ENCODE measurements at places on chromosomes 2 and 18.

- DNase-seq: no peak
Measured at GRCh38 chr18:55627007-55627406, 39.0 kb upstream of the TCF4 start.

- DNase-seq: no peak
Measured at GRCh38 chr18:29311580-29311979, 1134.7 kb upstream of the CDH2 start.

DNA sequence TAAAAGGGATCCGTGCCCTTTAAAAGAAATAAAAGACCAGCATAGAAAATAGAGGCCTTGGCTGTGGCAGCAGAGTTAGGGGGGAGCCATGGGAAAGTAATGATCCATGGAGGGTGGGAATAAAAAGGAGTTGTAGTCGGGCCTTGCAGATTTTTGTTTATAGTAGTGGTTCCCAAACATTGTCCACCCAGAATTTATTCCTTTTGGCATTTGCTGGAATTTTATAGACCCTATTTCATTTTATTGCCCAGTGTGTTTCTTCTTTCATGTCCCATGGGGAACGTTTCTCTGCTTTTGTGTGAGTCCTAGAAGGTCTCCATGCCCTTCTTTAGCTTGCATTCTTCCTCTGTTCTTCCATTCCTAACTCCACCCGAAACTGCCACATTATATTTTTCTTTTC, 222.2 kb downstream of the LTBP1 start:
- no peak for DNase-seq

DNA sequence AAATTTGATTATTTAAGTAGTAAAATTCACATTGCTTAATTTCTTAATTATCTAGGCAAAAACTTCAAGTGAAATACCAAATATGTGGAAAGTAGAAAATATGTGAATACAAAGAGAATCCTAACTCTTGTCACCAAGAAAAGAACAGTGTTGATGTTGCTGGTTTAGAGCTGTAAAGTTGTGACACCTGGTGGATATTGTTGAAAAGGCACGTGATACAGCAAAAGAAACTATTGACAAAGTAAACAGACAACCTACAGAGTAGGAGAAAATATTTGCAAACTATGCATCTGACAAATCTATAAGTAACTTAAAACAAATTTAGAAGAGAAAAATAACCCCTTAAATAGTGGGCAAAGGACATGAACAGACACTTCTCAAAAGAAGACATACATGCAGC, 25.6 kb upstream of the ZC3H15 start:
- no peak for DNase-seq

- DNase-seq: no peak
Measured at GRCh38 chr2:105375001-105375561, 23.8 kb downstream of the FHL2 start.

GRCh38 chr2:19525313-19525712, 166.9 kb upstream of the OSR1 start:
- no peak for DNase-seq

DNA sequence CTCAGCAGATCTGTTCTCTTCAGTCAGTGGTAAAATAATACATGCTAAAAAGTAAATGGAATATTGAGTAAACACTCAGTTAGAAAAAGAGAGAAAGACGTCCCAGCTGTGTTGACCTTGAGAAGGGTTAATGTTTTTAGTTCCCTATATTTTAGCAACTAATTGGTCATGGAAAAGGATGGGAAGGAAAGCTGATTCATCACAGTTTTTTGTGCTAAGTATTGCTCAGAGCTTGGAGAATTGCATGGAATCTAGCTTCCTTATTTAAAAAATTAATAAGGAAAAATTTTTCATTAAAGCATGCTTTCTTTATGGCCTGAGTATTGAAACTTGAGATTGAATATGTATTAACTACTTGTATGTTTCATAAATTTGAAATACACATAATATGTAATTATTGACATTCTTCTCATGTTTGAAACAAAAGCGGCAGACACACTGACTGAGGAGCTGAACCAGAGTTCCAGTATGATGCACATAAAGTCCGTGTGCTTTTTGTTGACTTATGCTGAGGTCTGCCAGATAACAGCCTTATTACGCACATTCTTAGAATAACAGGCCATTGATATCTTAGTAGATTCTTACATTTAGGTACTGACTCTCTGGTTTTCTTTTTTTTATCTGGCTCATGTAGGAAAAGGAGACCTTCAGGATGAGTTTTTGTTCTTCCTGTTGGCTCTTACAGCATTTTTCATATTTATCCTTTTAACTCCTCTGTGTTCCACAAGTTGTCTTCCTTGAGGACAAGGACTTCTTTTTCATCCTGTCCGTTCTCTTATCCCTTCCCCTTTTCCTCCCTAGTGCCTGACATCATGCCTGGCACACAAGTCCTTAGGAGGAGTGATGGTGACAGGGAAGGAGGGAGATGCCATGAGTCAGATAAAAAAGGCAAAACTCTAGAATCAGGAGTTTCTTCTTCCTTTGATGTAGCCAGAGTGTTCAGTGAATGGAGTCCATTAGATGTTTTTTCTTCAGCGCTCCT, 194.1 kb downstream of the PTPRM start:
- DNase-seq: no peak

- DNase-seq: no peak
Measured at GRCh38 chr2:54048117-54048785, 67.2 kb upstream of the ACYP2 start.

DNA sequence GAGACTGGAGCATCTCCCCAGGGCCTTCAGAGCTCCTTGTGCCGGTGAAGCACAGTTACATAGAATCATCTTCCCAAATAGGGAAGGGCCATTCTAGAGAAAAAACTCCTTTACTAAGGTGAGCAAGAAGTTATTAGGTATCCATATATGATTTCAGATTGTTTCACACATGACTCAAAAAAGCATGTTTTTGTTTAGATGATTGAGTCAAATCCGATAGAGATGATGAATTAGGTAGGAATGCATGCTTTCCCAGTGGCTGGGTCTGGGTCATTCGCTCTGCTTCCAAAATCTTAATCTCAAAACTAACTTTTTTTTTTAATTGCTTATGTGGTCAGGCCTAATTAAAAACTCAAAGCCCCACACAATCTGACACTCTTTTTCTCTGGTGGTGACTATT, 3.8 kb downstream of the NT5C1B start:
- DNase-seq: no peak

DNA sequence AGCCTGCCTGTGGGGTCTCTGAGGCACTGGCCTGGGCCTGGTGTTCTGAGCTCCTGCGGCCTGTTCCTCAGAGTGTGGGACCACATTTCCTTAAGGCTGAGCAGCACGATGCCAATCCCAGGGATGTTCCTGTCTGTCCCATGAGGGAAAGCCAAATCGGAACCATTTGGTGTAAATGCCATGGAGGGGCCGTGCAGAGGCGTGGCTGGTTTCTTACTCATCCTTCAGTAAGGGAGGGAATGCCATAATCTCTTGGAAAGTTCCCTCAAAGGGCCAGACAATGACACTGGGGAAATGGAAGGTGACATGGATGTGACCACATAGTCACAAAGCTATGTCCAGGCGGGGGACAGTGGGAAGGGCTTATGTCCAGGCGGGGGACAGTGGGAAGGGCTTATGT, 14.4 kb upstream of the PTMA start:
- no peak for DNase-seq

GRCh38 chr18:11183637-11184036, 34.3 kb upstream of the PIEZO2 start:
- no peak for DNase-seq

All from SIG-M5 (cell line).